ENCODE measurements at places on chromosomes 2 and 18.

- DNase-seq: no peak
Measured at GRCh38 chr2:122748552-122749011, 993.1 kb downstream of the TSN start.

DNA sequence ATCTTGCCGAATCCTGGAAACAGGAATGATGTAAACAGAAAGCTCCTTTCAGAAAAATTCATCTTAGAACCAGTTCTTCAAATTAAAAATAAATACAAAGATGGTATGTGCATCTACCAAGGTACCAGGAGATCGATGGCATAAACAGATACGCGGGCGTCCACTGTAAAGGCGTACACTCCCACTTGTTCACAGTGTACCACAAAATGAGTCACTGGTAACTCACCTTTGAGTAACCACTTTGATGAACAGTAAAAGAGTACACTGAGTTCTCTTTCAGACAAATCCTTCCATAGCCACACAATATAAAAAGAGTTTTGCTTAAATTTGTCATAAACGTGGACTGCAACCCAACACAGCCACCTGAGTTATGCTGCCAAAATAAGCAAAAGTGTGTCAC, 128.3 kb downstream of the DNER start:
- no peak for DNase-seq

DNA sequence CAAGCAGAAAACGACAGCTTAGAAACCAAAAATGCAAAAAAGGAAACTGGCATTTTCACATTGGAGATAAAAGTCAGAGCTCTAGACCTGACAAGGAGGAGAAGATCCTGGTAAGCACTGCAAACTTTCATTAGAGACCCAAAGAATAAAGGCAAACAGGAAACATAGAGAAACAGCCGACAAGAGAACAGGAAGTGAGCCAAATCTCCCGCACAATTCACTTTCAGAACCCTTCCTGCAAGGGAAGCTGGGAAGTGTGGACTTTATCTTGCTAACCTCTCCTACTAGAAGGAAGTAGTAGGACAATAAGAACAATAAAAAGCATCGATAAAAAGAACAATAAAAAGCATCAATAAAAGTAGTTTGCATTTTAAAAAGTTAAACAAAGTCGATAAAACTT, 417.8 kb upstream of the SPHKAP start:
- DNase-seq: no peak

DNA sequence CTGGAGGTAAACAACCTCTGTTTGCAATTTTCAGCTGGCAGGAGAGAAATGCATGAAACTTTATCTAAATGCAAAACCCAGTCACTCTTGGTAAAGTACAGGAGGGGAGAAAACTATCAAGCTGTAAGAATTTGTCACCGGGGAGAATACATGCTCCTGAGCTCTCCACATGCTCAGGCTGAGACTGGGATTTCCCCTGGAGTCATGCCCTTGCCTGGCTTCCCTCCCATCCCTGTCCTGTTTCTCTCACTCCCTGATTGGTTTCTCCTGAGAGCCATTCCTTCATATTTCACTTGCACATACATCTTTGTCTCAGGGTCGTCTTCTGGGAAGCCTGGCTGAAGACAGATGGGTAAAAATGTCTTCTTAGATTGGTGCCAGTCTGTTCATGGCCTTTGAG, 52.9 kb upstream of the SPATS2L start:
- DNase-seq: no peak

- no peak for DNase-seq
Measured at GRCh38 chr2:124822516-124822915, 797.4 kb downstream of the CNTNAP5 start.

- DNase-seq: no peak
Measured at GRCh38 chr2:188811522-188811921, 162.7 kb upstream of the COL3A1 start.

- DNase-seq: no peak
Measured at GRCh38 chr2:121480826-121481225, 49.9 kb upstream of the RNU4ATAC start.

DNA sequence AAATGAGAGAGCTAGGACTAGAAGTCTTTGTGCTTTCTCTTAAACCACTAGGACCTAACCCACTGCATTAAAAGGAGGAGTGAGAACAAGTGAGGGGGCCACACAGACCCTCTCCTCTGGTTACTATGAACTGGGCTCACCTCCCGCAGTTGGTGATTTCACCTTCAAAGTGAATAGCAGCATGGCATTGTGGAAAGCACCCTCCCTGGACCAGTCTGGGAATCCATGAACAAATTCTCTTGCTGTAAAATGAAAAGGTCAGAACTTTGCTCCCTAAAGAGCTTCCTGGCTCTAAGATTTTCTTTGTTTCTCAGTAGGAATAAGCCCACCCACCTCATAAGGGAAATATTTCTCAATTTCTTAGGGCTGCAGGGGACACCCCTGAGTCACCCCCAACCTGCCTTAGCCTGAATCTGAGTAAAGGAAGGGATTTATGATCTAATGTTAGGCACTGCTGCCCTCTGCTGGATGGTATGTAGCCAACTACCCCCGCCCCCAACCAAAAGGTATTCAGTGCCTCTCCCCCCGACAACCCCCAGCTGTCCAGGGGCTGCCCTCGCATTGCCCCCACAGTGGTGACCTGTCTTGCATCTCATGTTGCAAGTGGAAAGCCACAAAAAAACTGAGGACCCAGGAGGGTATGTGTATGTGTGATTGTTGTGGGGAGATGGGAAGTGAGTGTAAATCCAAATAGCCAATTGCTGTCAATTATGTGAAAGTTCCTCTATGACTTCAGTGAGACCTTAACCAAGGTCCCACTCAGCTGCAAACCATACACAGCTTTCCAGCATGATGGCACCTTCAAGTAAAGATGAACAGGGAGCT, 230.9 kb upstream of the SLC14A2 start:
- DNase-seq: peak; percentile 2

Measured in T-cell (primary cell).